ENCODE measurements at places on chromosomes 12 and 14. TPM values are rescaled to one million over a fixed set of nuclear protein-coding genes. Genes with fewer than 3 reads are reported as not detected.

DNA sequence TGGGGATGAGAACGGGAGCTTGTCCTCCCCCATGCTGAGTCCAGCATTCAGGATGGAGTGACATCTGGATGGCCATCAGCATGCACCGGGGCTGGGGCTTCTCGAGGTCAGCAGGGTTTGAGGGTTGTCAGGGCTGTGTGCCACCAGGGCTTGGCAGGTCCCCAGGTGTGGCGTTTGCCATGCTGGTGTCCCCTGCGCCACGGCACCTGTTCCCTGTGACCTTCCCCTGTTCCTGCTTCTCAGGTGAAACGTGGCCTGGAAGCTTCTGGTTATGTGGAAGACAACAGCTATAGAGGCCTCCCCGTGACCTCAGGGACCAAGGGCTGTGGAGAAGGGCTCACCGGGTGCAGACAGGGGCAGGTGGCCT is 152.4 kb downstream of the KIF26A start:
- no peak overlapping the region for H3K4me3 ChIP-seq
- H3K27ac ChIP-seq: no peak overlapping the region
- no peak for DNase-seq
- no peaks in the 10 kb centered on the region for H3K27me3 ChIP-seq

- H3K36me3 ChIP-seq: no peaks in the 10 kb centered on the region
- no peak for DNase-seq
- no peaks in the 10 kb centered on the region for H3K27me3 ChIP-seq
- H3K27ac ChIP-seq: no peak overlapping the region
- no peaks in the 10 kb centered on the region for H3K4me1 ChIP-seq
Measured at GRCh38 chr14:81716953-81717352, 183.3 kb upstream of the SEL1L start.

GRCh38 chr12:4091016-4091743 is 182.4 kb upstream of the CCND2 start:
- no peaks in the 10 kb centered on the region for H3K4me1 ChIP-seq
- H3K4me3 ChIP-seq: no peak overlapping the region
- no peaks in the 10 kb centered on the region for H3K36me3 ChIP-seq

KLRF1 gene
- total RNA-seq: not detected

RASSF8 gene
- total RNA-seq: 80.1 TPM

Data from GM23248 (cell line).